Epithelial cell of prostate (primary cell): ENCODE measurements at places on chromosomes 2 and 18.

DNA sequence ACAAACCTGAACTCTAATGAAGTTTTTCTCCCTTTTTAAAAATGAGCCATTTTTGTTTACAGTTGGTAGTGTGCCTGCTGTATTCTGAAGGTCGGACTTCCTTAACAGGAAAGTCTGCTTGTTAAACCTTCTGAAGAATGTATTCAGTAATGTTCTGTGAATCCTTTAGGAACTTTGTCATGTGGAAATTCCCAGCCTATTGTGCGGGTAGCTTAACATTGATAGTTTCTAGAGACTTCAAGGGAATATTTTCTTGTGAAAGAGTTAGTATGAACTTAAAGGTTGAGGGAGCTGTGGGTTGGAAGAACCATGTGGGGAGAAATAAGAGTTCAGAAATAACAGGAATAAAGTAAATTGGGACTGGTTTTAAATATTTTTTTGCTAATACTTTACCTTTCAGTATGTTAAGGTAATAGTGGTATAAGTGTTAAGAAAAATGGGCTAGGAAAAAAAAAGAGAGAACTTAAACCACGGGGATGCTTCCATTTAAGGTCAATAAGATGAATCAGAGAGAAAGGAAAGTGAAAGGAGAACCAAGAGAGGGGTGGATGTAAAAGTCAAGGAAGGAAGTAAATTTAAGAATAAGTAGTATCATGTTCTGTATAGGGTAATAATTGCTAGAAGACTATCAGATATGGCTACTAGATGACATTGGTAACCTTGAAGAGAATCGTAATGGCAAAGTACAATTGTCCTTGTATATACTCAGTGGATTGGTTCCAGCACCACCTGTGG lies 90.5 kb downstream of the PMS1 start:
- DNase-seq, result no peak

DNA sequence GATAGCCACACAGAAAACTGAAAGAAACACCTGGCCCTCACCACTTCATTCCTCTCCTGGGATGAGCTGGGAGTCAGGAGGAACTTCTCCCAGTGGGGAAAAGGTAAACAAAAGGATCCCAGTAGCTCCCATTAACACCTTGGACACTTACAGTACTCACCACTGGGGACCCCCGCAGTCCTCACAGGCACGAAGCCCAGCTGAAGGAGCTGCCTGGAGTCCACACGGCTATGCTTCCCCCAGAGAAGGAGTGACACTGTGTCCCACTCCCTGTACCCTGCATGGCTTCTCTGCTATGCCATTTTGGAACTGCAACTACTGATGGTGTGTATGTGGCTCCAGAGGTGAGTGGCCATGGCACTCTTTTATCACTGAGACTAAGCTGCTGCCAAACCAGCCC lies 1565.1 kb downstream of the LRP1B start:
- no peak for DNase-seq

DNA sequence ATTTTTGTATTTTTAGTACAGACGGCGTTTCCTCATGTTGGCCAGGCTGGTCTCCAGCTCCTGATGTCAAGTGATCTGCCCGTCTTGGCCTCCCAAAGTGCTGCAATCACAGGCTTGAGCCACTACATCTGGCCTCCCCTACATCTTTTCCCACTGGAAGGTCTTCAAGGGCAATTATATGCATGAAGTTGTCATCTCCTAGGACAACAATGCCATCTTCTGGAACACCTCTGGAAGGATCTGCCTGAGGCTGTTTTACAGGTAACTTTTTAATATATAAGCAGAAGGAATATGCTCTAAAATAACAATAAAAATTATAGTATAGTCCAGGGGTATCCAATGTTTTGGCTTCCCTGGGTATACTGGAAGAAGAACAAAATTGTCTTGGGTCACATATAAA lies 321.4 kb downstream of the AFF3 start:
- no peak for DNase-seq

GRCh38 chr2:240645801-240646175 lies 20.5 kb downstream of the GPR35 start:
- no peak for DNase-seq

DNA sequence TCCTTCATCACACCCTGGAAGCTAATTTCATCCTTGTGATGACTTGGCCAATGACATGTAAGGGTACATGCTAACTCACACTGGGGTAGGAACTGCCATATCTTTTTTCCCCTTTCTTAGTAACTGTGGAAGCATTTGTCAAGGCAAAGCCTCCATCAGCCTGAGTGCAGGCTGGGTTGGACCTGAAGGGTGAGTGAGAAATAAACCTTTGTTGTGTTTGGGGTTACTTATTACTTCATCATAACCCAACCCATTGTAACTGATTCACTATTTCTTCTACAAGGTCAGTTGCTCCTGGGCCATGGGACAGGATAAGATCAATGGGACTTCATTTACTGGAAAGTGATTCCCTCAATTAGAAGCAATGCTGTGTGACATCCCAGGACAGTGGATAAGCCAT lies 108.4 kb downstream of the COL6A3 start:
- no peak for DNase-seq

DNA sequence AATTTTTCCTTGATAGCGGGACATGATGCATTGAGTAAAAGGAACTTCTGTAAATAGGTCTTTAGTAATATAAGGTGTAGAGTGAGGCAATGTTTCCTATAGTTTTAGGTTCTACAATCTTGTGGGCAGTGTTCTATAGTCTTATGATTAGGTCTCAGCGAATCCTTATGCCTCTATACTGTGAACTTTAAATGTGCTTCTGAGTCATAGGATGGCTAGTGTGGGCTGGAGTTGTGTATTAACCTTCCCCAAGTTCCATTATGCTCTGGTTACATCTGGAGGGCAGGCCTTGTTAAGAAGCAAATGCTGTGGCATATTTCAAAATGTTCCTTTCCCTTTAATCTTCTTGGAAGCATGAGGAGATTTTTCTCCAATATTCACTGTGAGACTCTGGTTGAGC lies 73.5 kb downstream of the ROCK2 start:
- no peak for DNase-seq

DNA sequence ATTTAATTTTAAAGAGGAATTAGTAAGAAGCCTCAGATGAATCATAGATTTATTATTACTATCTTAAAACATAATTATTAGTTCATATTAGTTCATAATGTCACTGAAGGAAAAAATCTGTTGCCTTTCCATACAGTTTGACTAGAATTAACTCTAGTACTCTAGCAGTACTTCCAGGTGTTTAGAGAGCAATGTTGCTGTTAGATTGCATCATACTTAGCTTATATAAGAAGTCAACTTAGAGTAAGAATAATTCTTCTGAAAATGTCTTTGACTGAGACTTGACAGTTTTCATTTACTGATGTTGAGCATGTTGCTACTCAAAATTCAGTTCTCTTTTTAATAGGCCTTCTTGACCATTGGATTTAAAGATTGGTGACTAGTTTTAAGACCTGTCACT lies 4.7 kb downstream of the RAB3GAP1 start:
- DNase-seq, result no peak

- no peak for DNase-seq
Measured at GRCh38 chr2:208541989-208542464, 135.4 kb downstream of the PTH2R start.

DNA sequence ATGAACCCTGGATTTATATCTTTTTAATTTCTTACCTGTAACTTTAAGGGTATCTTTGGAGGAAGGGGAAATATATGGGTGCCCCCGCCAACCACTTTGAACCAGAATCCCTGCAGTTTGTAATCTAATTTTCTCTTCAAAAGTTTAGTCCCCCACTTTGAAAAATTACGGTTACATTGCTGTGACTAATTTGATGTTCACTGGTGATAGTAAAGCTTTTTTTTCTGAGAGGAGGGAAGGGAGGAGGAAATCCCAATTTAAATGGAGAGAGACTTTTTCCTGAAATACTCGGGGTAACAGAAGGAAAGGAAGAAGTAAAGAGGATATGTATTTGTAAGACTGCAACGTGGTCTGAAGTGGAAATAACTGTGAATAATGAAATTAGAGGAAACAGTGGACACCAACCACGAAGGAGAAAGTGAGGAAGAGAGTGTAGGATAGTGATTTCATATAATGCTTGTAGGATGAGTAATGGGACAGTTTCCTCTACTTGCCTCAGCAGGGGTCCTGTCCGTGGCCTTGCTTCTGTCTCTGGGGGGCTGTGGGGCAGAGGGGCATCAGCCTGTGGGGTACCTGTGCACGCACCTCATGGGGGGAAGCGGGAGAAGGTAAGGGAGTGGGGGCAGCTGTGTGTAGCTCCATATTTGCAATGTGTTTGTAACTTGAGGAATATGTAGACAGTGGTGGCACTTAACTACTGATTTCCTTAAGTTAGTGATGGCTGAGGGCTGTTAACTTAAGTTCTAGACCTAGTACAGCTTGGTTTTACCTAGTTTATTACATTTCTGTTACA lies 161.1 kb downstream of the LTBP1 start:
- DNase-seq, result no peak

DNA sequence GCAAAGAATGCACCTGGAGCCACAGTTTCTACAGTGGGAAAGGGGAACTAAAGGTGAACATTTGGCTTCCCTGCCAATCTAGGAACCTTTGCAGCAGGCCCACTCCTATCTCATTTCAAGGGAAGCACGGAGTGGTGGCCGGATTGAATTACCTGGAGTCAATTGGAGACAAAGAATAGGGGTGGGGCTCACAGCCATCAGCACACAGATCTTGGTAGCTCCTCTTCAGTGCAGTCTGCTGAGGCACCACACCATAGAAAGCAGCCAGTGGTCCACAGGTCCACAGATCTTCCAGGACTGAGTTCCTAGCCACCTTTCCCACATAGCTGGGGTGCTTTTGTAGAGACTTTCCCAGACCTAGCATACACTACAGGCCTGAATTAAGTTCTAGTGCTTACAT lies 43.5 kb upstream of the NXPH2 start:
- no peak for DNase-seq

DNA sequence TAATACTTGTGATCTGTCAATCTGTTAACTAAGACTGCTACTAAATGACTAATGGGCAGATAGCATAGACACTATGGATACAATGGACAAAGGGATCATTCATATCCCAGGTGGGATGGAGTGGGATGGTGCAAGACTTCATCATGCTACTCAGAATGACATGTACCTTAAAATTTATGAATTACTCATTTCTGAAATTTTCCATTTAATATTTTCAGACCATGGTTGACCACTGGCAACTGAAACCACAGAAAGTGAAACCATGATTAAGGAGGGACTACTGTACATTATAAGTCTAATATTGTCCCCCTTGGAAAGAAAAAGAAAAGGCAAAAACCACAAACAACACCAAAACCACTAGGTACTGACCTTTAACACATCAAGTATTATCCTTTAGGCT lies 247.0 kb upstream of the SYT4 start:
- no peak for DNase-seq

- DNase-seq, result no peak
Measured at GRCh38 chr2:68225119-68225632, 27.2 kb downstream of the PPP3R1 start.

DNA sequence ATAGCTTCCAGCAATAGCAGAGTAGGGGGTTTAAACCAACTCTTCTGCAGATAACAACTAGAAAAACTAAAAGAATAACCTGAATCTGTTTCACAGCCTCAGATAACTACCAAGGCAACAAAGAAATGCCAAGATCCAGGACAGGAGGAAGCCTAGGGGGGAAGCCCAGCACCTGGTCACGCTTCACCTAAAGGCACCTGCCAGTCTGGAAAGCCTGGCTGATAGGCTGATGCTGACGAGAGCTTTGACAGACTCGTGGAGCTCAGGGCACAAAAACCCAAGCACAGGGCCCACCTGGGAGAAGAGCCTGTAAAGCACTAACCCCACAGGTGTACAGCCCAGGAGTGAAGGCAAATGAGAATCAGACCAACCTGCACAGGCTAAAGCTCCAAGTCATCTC lies 22.6 kb downstream of the EIPR1 start:
- no peak for DNase-seq

GRCh38 chr2:25063876-25064660 lies 22.2 kb downstream of the EFR3B start:
- no peak for DNase-seq

DNA sequence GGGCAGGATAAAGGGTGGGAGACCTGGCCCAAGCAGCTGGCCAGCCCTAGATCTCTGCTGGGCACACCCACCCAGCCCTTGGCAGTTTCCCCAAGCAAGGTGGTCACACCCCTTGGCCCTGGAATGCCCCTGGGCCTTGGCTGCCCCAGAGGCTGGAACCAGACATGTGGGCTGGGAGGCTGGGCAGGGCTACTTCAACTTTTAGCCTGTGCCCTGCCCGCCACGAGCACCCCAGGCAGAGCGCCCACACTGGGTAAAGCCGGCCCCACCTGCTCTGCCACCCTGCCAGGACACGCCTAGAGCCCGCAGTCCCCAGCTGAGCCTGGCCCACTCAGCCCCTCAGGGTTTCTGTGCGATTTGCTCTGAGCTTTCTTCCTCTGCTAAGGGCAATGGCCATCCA lies 119.7 kb upstream of the SMAD2 start:
- no peak for DNase-seq

- no peak for DNase-seq
Measured at GRCh38 chr2:146652311-146652710, 1192.5 kb upstream of the ACVR2A start.

DNA sequence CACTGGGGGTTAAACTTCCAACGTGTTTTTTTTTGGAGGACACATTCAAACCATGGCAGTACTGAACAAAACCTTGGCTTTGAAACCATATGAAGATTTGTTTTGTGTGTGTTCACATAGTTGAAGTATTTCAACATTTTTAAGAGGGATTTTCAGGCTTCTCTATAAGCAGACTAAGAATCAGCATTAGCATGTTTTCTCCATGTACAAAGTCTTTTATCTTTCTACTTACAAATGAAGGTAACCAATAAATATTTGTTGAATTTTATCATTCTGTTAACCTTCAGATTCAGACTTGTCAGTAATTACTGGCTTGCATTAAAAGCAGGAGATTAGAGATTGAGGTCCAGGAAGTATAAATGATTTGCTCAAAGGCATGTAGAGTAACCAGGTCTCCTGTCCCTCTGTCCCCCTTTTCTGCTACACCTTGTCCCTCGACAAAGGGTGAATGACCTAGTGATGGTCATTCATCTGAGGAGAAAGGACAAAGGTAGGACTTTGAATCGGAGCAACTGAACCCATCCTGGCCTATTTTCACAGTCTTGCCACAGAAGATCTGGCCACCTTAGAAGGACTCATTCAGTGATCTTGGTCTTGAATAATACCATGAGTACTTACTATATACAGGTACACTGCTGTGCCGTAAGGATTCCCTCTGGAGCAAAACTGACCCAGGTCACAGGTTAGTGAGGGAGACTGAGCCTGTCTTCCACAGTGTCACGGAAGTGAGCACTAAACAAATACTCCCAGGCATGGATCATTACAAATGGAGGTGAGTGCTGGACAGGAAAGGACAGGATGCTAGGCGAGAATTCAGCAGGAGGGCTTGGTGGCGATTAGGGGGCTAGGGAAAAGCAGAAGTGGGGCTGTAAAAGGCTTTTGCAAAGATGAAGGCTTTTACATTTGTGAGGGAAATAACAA lies 2.2 kb upstream of the MYCN start:
- DNase-seq, result no peak

- DNase-seq, result no peak
Measured at GRCh38 chr18:62812242-62812641, 96.9 kb downstream of the PHLPP1 start.

DNA sequence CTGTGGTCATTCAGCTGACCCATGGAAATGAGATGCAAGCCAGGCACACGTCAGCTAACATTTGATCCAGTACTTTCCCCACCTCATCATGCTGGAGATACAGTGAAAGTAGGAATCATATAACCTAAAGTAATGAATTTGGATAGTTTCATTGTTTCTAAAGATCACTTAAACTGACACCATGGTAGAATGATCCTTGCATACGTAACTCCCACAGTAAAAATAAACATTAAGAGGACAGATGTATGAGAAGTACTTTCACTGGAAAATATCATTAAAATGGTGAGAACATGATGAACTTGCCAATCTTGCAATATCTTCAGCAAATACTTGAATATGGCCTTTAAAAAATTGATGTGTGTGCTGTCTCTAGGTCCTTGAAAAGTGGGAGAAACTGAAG lies 85.4 kb downstream of the MAIP1 start:
- no peak for DNase-seq
